ENCODE measurements at places on chromosomes 5 and 9.

DNA sequence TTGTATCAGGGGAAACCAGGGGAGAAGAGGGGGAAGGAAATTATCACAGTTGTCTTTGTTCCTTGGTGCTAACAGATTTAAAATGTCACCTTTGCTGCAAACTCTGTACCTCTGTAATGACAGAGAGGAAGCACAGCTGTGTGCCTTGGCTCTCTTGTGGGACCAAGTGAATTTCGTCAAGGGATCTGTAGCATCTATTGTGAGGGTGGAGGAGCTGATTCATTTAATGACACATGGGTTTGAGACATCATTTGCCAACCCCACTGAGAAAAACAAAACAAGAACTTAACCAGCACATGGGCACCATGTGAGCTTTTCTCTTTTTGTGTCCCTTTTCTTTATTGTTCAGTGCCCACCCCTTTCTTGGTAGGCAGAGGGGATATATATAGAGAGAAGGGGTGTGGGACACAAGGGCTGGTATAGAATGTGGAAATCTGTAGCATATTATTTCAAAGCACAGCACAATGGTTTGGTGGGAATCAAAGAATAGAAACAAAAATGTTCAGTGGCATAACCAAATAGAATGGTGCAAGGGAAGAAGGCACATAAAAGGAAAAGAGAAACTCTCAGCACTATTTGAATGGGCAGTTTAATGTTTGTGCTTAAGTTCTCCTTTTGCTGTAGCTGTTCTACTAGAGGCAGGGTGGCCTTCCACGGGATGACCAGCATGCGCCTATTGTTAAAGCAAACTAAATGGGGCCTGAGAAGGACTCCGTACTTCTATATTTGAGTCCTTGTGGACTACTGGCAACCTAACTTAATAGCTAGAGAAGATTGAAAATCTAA is 63.3 kb downstream of the LIX1 start:
- DNase-seq = no peak

DNA sequence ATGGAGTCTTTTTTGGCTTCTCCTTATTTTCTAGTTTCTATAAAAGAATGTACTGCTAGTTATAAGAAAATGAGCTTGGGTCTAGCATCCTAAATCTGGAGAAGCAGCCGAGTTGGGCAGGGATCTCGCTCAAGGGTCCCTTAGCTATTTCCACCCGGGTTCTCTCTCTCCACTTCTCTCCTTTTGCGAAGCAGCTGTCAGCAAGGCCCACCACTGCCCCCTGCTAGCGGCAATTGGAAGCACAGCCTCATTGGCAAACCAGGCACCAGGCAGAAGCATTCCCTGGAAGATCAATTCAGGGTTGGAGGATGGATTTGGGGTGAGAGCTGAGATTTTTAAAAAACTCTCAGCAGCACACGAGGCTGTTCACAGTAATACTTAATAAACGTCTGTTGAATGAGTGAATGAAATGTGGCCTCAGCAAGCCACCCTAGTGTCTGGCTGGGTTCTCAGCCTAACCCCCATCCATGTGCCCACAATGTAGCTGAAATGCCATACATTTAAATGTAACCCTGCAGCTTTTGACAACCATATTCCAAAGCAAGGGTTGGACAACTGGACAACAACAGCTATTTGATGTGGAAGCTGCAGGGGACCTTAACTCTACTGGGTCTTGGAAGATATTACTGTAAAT is 34.6 kb upstream of the TNIP1 start:
- DNase-seq = no peak

GRCh38 chr5:154059583-154059982 is 20.8 kb downstream of the MFAP3 start:
- DNase-seq = no peak

DNA sequence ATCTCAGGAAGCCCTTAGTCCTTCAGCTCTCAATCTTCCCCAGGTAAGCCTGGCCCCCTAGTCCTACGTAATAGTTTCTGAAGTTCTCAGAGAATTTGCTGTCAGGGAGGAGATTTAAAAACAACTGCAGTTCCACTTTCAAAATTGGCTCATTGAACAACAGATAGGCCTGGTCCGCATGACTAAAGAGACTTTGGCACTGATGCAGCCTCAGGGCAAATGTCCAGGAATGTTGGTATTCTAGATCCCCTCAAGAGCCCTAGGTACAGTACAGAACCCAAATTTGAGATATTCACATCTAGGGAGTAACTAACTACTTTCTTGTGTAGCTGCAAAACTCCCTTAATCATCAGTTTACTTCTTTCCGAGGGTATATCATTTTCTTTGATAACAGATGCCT is 162.8 kb downstream of the GABRG2 start:
- no peak for DNase-seq

GRCh38 chr5:112711436-112711835 is 26.2 kb upstream of the APC start:
- no peak for DNase-seq
